ENCODE measurements at places on chromosomes 2 and 18. TPM values are rescaled to one million over a fixed set of nuclear protein-coding genes. Genes with fewer than 3 reads are reported as not detected.

DNA sequence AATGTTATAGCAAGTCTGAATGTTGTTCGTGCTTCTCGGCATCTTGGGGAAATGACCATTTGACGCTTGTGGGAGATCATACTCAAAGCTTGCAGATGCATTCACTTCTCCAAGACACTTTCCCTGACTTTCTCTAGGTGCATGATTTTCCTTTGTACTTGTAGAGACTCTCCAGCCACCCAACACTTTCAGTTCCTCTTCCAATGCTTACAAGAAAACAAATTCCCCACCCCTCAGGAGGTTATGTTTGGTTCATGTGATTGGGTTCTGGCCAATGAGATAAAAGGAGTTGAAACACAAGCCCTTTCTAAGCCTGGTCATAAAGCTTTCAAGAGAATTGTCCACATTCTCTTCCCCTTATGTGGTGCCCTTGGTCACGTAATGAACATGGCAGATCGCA lies 156.3 kb downstream of the EPHA4 start:
- no peaks in the 10 kb centered on the region for H3K36me3 ChIP-seq
- H3K27ac ChIP-seq, result no peak overlapping the region
- no peak for DNase-seq
- H3K27me3 ChIP-seq, result peaks cover 3% of the 10 kb centered on the region
- no peak overlapping the region for H3K4me3 ChIP-seq
- peaks cover 28% of the 10 kb centered on the region for H3K4me1 ChIP-seq

TMEM37 gene
- 0.37 TPM for total RNA-seq

PTPN18 gene
- 79.2 TPM for total RNA-seq

GRCh38 chr18:2921778-2922177 lies 75.0 kb downstream of the EMILIN2 start:
- H3K4me3 ChIP-seq, result no peak overlapping the region
- H3K4me1 ChIP-seq, result peaks cover 22% of the 10 kb centered on the region
- H3K27me3 ChIP-seq, result no peaks in the 10 kb centered on the region
- no peak overlapping the region for H3K27ac ChIP-seq
- no peak for DNase-seq

PDE11A gene
- not detected for total RNA-seq

- peaks cover 79% of the 10 kb centered on the region for H3K36me3 ChIP-seq
- no peak overlapping the region for H3K27ac ChIP-seq
- peaks cover 34% of the 10 kb centered on the region for H3K4me1 ChIP-seq
- H3K27me3 ChIP-seq, result no peaks in the 10 kb centered on the region
- no peak overlapping the region for H3K4me3 ChIP-seq
- no peak for DNase-seq
Observed at GRCh38 chr2:27375513-27376099, 4.9 kb downstream of the ZNF513 start.

ACVR2A gene
- 2.0 TPM for total RNA-seq

GRCh38 chr18:29087616-29088246 lies 910.8 kb upstream of the CDH2 start:
- H3K36me3 ChIP-seq, result no peaks in the 10 kb centered on the region
- H3K4me3 ChIP-seq, result no peak overlapping the region
- no peaks in the 10 kb centered on the region for H3K27me3 ChIP-seq
- H3K27ac ChIP-seq, result no peak overlapping the region
- no peak for DNase-seq

CHN1 gene
- 0.61 TPM for total RNA-seq

PLEK gene
- 138 TPM for total RNA-seq

- H3K27me3 ChIP-seq, result no peaks in the 10 kb centered on the region
- H3K36me3 ChIP-seq, result no peaks in the 10 kb centered on the region
- H3K4me1 ChIP-seq, result no peaks in the 10 kb centered on the region
- H3K4me3 ChIP-seq, result no peak overlapping the region
Observed at GRCh38 chr18:54878659-54879358, 50.5 kb downstream of the RAB27B start.

All from activated B cell treated with CpG ODN at 0.5 μM for 24 hours (primary cell).